IMR-90 (cell line): ENCODE measurements at places on chromosomes 6 and 20.

DNA sequence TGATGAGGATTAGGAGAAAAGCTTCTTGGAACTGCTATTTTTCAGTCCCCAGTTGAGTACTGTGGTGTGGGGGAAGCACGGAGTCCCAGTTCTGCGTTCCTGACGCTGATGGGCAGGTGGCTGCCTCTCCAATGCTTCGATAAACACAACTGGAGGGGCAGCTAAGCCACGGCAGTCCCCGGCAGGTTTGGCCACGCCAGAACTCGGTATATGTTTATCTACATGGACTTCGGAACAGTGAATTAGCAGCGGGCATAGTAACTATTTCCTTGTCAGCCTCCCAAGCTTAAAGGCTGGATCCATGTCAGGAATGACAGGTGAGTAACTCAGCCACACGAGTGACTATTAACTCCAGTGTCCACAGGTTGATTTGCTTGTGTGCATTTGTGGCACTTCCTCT lies 354.4 kb downstream of the ZFAND3 start:
- no peak overlapping the region for H3K4me3 ChIP-seq
- peaks cover 2% of the 10 kb centered on the region; the same call in 1 of the 2 replicates for H3K36me3 ChIP-seq
- no peaks in the 10 kb centered on the region for H3K4me1 ChIP-seq
- DNase-seq, result no peak

- DNase-seq, result no peak
- H3K4me3 ChIP-seq, result no peak overlapping the region
- no peaks in the 10 kb centered on the region for H3K27me3 ChIP-seq
- H3K36me3 ChIP-seq, result no peaks in the 10 kb centered on the region
Observed at GRCh38 chr20:57993716-57994431, 234.6 kb downstream of the ANKRD60 start.

- no peak overlapping the region for H3K4me3 ChIP-seq
- peaks cover 7% of the 10 kb centered on the region for H3K27me3 ChIP-seq
- no peak overlapping the region for H3K27ac ChIP-seq
- no peaks in the 10 kb centered on the region for H3K36me3 ChIP-seq
- DNase-seq, result peak; percentile 89
Observed at GRCh38 chr6:17120019-17120418, 18.2 kb downstream of the STMND1 start.

- no peaks in the 10 kb centered on the region for H3K4me1 ChIP-seq
- no peak for DNase-seq
- H3K4me3 ChIP-seq, result no peak overlapping the region
- no peaks in the 10 kb centered on the region for H3K36me3 ChIP-seq
Observed at GRCh38 chr6:136486357-136486756, 63.9 kb downstream of the MAP7 start.

GRCh38 chr6:35370785-35371493 lies 28.6 kb downstream of the PPARD start:
- peak; percentile 57 for DNase-seq
- H3K27me3 ChIP-seq, result no peaks in the 10 kb centered on the region
- no peak overlapping the region for H3K4me3 ChIP-seq
- H3K4me1 ChIP-seq, result peaks cover 28% of the 10 kb centered on the region
